ENCODE measurements at places on chromosomes 2 and 18.

GRCh38 chr2:182824767-182825158 lies 41.7 kb downstream of the FRZB start:
- no peak for DNase-seq

GRCh38 chr18:8707556-8708300 lies 2.4 kb downstream of the MTCL1 start:
- peak; percentile 71 for DNase-seq

DNA sequence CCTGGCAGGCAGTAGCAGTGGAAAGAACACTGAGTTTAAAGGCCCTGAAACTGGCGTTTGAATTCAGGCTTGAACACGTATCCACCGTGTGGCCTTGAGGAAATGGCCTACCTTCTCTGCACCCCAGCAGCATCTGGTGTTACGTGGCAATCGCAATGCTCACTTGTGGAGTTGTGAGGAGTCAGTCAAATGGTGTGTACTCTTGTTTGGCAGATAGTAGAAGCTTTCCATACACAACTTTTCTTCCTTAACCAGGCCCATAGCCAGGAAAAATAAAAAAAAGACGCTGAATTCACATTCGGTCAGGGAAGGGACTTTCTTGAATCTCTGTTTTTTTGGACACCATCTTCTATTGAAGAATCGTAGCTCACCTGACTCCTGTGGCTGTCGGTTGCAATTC lies 1101.5 kb upstream of the KLHL29 start:
- DNase-seq: no peak

DNA sequence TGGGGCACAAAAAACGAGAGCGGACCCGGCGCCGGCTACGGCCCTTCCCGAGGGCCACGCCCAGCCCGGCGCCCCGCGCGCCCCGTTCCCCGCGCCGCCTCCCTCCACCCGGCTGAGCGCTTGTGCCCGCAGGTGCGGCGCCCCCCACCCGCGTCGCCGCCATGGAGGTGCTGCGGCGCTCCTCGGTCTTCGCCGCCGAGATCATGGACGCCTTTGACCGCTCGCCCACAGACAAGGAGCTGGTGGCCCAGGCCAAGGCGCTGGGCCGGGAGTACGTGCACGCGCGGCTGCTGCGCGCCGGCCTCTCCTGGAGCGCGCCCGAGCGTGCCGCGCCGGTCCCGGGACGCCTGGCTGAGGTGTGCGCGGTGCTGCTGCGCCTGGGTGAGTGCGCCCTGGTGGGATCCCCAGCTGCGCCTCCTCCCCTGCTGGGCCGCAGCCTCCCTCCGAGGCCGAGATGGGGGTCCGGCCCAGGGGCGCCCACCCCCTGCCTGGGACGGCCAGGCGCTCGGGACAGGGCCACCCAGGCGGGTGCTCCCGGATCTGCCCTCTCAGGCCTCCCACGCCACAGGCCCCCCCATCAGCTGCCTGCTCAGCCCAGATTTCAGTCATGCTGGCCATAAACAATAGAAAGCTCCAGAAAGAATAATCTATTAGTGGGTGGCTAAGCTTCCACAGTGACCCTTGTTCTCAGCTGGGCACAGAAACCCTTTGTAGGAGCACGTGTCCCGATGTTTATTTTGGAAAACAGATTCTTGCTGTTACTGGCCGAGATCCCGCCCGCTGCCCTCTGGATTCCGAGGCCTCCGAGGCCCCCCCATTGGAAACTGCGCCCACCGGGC lies 997 bp downstream of the BOK start:
- peak; percentile 73 for DNase-seq

DNA sequence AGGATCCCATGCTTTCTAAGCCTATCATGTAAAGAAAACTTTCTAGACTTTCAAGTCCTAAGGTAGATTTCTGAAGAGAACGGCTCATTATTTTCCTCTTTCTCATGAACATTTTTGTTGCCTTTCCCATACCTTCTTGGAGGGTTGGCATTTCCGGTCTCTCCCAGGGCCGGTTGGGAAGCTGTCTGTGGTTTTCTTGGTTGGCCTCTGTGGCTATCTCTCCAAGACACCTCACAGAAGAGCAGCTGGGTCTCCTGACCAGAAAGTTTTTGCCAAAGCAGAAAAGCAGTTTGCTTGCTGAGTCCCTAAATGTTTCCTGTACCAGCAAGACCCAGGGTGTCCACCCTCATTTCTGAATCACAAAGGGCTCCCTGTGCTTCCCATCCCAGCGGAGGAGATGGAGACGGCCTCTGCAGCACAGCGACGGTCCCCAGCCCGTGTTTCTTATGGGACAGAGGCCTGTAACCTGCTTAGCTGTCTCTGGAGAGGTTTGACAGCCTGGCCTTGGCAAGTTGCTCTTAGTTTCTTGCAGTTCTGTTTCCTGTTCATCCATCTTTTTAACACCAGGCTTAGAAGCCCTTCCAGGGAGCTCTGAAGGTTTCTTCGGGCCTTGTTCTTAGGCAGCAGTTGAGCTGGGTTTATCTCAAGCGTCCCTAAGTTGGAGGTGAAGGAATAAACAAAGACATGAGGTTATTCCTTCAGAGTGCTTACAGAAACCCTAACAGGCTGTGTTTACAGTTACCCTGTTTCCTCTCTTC lies 39.8 kb downstream of the GREB1 start:
- peak; percentile 63 for DNase-seq

- DNase-seq: peak; percentile 49
Observed at GRCh38 chr2:101725515-101726192, 28.1 kb downstream of the MAP4K4 start.

DNA sequence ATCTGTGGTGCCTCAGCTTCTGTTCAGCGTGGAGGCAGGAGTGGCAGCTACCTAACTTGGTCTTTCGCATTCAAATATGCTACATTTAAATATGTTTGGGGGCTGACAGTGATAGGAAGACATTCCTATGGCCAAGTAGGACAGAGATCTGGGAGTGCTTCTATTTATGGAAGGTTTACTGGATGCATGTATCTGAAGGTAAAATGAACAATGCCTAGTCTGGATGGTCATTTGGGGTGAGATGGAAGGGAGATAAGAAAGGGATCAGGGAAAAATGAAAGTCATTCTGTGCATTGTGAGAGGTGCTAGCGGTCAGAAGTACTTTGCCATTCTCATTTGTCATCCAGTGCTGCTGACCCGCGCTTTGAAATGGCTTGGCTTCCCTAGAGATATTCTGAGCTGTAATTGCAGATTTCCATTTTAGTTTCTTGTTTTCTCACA lies 300.9 kb upstream of the FBXO11 start:
- DNase-seq: no peak

- DNase-seq: peak; percentile 59
Observed at GRCh38 chr2:183490914-183491313, 366.7 kb downstream of the NUP35 start.

DNA sequence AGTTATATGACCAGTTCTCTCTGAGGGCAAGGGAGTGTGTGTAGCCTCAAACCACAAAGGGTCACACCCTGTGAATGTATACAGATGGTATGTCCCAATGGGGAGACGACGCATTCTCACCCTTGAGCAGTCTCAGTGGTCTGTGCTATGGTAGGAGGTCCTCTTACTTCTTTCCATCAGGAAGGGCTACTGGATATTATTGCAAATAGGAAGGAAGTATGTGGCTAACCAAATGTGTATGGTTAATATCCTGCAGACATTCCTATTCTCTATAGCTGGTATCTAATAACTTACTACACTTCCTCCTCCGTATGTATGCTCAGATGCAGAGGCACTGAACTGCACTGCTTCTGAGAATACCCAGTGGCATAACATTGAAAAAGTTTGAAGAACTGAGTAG lies 306.7 kb upstream of the CCDC68 start:
- DNase-seq: peak; percentile 79

DNA sequence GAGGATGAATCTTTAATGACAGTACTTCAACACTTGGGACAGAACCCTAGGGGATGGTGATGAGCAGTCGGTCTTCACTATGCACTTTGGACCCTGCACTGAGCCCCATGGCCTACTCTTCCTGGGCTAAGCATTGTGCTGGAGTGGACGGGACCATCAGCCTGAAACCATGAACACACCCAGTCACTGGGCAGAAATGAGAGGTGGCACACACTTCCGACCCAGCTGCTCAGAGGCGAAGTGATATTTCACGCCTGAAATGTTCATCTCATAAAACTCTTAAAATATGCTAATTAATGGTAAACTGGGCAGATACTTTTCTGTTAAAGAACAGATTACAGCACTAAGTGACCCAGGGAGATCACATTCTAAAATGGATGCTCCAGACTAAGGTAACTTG lies 150.3 kb upstream of the NDUFV2 start:
- no peak for DNase-seq

- no peak for DNase-seq
Observed at GRCh38 chr2:220509096-220509757, 881.8 kb downstream of the SLC4A3 start.

- DNase-seq: no peak
Observed at GRCh38 chr18:5574843-5575242, 31.0 kb upstream of the EPB41L3 start.

DNA sequence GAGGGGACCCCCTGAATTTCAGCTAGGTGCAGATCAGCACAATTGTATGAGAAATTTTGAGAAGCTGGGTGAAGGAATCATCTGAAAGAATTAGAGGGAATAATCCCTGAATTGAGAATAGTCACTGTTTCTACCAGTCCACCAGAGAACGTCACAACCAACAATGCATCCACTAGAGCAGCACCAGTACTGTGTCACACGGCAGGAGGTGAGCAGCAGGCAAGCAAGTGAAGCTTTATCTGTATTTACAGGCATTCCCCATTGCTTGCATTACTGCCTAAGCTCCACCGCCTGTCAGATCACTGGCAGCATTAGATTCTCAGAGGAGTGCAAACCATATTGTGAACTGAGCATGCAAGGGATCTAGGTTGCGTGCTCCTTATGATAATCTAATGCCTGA lies 40.7 kb downstream of the GDF7 start:
- DNase-seq: no peak

DNA sequence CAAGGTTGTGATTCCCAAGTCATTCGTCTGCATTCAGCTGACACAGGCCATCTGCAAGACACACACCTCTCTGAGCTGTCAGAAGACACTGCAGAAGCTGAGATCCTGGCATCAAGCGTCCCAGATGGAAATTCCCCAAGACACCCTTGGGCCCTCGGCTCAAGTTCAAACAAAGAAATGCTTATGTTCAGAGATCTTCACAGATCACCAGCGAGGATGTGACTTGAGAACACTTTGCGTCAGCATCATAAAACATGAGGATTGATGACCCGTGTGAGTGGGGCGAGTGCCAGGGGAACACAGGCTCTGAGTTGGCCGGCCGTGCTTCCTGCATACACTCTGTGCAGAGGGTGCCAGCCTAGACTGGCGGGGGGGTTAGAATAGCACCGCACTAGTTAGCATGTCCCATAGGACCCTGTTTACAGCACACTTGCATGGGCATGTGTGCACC lies 36.8 kb downstream of the KCNIP3 start:
- DNase-seq: peak; percentile 97

DNA sequence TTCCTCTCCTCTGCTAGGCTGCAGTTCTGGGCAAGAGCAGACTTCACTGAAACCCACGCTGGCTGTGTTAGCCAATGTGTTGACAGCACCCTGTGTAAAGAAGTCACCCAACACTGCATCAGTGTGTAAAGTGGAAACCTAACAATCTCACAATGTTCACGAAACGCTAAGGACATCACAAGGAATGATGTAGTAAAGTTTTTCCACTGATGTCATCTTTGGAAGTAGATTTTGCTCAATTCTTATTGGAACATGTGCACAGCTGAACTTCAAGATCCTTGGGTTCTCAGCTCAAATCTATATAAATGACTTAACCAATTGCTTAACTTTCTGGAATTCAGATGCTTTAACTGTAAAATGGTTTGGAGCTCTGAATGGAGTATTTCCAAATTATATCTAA lies 1112.5 kb downstream of the TSN start:
- DNase-seq: no peak

- no peak for DNase-seq
Observed at GRCh38 chr2:74815941-74816340, 18.0 kb upstream of the HK2 start.

DNA sequence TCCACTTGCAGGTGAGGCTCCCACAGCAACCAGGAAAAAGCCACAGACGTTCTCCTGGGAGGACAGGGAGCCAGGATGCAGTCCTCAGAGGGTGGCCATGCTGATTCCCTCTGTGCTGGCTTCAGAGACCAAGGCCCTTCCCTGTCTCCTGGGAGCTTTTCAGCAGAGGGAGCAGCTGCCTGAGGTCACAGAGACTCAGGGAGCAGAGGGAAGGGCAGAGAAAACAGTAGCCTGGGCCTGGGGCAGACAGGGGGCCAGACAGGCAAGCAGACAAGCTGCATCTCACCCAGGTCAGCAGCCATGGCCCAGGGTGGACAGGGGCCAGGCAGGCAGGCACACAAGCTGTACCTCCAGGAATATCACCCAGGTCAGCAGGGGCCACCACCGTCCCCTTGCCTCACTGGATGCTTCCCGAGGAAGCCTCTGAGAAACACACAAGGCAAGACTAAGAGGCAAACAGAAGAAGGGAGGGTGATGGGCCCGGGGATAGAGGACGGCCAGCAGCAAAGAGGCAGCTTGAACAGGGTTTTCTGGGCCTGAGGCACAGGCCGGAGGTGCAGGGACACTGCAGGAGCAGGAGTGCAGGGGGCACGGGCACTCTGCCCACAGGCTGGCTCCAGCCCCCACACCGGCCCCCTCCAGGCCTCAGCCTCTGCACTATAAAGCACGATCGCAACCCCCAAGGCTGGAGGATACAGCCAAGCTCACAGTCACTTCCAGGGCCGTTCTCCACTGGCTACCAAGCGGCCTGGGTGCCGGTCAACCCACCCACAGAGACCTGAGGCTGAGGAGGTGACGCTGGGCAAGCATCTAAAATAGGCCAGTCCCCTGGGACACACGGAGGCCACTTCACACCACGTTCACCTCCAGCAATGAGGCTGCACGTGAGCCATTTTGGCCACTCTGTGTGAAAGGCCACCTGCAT lies 6.1 kb downstream of the SLC66A2 start:
- DNase-seq: no peak

DNA sequence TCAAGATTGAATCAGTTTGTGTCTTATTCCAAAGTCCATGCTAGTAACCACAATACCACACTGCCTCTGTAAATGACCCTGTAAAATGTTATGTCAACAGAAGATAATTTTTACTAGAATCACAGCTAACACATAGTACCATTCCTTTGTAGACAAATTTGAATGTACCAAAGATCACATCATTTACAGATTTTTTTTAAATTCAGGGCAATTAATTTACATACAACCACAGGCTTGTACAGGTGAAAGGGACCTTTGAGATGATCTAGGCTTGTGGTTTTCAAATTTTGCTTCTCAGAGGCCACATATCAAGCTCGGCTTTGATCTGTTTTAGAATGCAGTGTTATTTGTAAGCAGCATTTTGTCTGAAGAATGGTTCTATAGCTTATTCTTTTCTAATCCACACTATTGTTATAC lies 63.8 kb upstream of the PPM1B start:
- DNase-seq: no peak

- no peak for DNase-seq
Observed at GRCh38 chr2:136248907-136249306, 131.0 kb upstream of the CXCR4 start.

GRCh38 chr2:219681694-219682300 lies 54.4 kb downstream of the SLC4A3 start:
- peak; percentile 70 for DNase-seq

GRCh38 chr2:213149949-213150314 lies 1.5 kb downstream of the IKZF2 start:
- peak; percentile 10 for DNase-seq

- no peak for DNase-seq
Observed at GRCh38 chr2:209687323-209687969, 84.2 kb upstream of the UNC80 start.
